NCI-H2227 treated with DMSO at 0.1 percent for 48 hours (cell line): ENCODE measurements at places on chromosomes 7 and 10.

GRCh38 chr10:43340619-43341018 is 30.8 kb upstream of the FXYD4 start:
- no peak for DNase-seq

DNA sequence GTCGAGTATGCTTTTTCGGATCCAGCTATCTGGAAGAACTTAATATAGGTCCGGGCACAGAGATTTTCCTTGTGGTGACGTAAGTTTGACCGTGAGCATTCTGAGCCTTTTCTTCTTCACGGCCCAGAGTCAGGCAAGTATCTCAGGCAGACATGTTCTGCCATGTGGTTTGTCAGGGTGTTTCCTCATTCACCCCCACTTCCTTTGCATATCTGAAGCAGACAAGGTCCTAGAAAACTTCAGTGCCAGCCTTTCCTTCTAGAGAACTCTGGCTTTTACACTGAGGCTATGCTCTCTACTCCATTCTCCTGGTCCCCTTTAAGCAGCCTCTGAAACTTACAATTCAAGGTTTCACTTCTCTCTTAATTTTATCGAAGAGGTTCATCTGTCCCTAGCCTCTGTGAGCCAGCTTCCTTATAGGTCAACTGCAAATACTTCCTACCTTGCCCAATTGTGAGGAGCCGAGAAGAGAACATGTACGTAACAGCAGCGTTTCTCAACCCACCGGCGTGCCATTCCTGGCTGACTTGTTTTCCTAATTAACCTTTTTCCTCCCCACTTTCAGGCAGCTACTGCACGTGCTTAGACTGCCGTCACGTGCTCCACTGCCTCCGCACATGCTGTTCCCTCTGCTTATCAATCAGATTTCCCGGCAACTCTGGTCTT is 47.3 kb downstream of the CDCA7L start:
- DNase-seq = no peak

GRCh38 chr7:12647364-12648219 is 39.8 kb upstream of the ARL4A start:
- DNase-seq = no peak

GRCh38 chr10:86200867-86201266 is 165.7 kb downstream of the GRID1 start:
- DNase-seq = no peak
